Activated naive CD8-positive, alpha-beta T cell treated with anti-CD3 and anti-CD28 coated beads for 36 hours (primary cell): ENCODE measurements at places on chromosomes 7 and 10.
A peak's percentile ranks its signal among the peaks of the same experiment; 100 is the strongest.

- DNase-seq, result no peak
Measured at GRCh38 chr10:71736570-71736952, 17.0 kb upstream of the C10orf105 start.

DNA sequence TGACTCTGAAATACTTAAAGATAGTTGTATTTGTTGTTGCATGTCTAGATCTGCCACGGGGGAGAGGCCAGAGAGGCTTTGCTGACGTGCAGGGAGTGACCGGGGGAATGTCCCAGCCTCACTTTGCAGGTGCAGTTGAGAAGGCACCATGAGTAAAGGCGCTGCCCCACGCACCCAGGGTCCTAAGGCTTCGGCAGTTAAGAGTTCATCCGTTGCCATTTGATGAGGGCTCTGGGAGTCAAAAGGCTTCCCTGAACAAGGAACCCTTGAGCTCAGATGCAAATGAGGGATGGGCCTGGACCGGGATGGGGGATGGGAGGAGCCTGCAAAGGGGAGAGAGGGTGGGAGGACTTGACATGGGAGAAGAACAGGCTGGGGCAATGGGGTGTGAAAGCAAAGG, 20.4 kb downstream of the PPP2R2D start:
- no peak for DNase-seq

DNA sequence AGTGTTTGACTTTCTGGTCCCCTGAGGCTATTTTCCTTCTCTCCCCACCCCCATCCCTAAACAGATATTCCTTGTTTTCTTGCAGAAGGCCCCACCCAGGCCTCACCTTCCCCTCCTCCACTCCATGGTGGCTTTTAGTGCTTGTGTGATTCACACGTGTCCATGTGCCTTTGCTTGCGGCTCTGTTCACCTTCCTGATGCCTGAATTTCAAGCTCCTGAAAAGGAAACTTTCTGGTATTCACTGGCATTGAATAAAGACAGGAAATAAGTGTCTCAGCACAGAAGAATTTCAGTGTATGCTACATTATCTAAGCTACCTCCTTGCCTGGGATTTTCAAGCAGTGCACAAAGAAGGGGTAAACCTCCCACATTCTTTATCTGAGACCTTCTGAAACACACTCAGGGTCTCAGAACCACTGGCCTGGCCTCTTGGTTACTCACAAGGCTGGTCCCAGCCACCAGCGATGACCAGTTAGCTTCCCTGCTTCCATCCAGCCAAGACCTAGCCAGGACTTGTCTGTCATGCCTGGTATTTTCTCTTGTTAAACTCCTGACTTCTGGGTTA, 17.2 kb upstream of the UBE2H start:
- no peak for DNase-seq

GRCh38 chr10:132708441-132708840, 77.5 kb downstream of the NKX6-2 start:
- no peak for DNase-seq

GRCh38 chr7:407721-408539, 111.7 kb downstream of the PDGFA start:
- DNase-seq, result no peak

- DNase-seq, result no peak
Measured at GRCh38 chr7:18508443-18509427, 13.2 kb downstream of the HDAC9 start.

DNA sequence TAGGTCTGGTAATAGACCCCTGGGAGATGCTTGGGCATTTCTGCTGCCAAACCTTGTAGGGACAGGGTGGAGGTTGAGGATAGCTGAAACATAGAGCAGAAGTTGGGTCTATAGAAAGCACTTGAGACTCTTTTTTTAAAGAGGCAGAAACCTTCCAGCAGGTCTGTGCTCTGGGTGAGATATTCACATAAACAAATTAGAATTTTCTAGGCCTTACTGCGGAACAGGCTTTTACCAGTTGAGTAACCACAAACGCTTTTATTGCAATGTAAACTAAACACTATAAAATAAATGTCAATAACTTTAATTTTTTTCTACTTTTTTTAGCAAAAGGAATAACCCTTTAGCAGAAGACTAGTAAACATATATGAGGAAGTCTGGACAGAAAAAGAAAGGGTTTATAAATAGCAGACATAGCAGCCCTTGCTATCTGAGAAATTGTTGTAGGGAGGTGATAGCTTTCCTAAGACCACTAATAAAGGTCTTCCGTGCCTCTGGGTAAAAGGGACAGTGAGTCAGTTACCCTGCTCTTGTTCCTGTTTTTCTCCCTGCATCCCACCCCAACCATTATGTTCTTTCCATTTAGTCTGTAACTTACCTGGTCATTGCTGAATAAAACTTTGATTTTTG, 38.7 kb downstream of the CACNB2 start:
- no peak for DNase-seq

- DNase-seq, result no peak
Measured at GRCh38 chr7:24199978-24200377, 84.0 kb upstream of the NPY start.

DNA sequence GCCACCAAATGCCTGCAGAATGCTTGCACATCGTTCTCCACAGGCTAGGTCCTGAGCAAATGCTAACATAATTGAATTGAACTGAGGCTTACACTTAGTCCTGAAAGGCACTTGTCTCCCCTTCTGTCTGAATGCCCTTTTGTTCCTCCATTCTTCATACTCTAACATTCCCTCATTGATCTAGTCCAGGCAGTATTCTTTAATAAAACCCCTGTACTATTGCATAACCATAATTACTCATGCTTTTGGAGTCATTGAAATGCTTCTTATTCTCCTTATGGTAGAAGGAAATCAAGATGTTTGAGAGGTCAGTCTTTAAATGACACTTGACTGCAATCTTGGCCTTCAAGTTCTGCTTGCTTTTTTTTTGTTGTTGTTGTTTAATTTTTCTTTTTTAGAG, 7.1 kb downstream of the PI4K2A start:
- DNase-seq, result no peak

DNA sequence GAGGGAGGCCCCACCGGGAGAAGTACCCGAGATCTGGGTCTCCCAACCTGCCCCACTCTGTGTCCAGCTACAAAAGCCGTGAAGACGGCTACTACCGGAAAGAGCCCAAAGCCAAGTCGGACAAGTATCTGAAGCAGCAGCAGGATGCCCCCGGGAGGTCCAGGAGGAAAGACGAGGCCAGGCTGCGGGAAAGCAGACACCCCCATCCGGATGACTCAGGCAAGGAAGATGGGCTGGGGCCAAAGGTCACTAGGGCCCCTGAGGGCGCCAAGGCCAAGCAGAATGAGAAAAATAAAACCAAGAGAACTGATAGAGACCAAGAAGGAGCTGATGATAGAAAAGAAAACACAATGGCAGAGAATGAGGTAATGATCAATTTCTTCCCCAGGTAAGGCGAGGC, 59.1 kb upstream of the PDCD4 start:
- DNase-seq, result no peak

DNA sequence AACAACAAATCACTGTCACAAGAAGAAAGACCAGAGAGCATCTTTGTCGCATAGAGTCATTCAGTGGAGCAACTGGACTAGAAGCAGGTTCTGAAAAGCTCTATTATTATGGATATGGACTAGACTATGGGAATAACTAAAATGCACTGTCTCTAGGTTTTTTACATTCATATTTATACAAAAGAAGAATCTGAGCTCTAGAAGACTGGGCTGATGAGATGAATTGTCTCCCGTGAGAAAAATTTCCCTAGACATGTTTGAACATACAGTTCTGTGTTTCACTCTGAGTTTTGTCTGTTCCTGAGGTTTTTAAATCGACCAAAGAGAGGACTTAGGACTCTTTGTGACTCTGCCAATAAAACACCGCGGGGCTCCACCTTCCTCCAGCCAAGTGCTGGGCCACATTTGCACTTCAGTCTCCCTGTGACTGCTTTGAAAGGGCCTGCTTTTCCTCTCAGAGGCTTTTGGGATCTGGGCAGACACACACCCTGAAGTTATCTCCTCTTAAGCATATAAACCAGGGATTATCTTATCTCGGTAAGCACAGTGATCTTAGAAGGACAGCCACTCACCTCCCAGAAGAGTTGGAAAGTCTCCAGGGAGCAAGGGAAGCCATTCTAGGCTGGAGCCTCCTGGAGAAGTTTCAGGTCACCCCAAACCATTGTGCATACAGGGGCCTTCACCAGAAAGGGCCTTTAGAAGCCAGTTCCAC, 101.0 kb upstream of the JCAD start:
- no peak for DNase-seq

DNA sequence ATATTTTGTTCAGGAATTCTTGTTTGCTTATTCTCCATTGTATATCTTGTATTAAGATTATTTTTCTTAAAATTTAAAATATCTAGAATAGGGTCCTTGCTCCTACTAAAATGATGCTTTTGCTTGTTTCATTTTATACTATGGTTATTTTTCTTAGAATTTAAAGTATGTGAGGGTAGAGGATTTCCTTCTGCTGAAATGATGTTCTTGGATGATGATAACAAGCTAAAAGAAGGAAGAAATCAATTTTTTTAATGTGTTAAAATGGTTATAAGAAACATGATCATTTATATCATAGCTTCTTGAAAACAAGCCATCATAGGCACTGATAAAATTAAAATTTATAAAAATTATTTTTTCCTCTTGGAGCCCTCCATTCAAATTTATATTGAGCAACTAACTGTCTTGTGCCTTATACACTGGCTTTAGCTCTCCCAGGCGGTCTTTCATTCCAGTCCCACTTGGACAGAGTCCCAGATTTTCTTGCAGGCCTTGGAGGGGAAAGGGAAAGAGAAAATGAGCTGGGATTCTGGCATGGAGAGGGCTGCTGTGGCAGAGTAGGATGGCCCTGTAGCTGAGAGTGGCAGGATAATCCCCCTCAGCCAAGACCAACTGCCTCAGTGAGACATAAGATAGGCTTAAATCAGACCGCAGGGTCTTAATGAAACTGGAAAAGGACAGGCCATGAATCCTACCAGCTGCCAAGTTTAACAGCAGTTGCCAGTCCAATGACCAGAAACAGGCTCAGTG, 60.2 kb downstream of the DNAJB9 start:
- DNase-seq, result no peak

- DNase-seq, result no peak
Measured at GRCh38 chr10:132001238-132001972, 19.7 kb upstream of the BNIP3 start.

GRCh38 chr10:106577266-106577665, 587.2 kb downstream of the SORCS1 start:
- DNase-seq, result no peak

GRCh38 chr10:86708068-86708782, 39.9 kb downstream of the LDB3 start:
- no peak for DNase-seq

- DNase-seq, result no peak
Measured at GRCh38 chr10:116809483-116810119, 39.7 kb upstream of the ENO4 start.

DNA sequence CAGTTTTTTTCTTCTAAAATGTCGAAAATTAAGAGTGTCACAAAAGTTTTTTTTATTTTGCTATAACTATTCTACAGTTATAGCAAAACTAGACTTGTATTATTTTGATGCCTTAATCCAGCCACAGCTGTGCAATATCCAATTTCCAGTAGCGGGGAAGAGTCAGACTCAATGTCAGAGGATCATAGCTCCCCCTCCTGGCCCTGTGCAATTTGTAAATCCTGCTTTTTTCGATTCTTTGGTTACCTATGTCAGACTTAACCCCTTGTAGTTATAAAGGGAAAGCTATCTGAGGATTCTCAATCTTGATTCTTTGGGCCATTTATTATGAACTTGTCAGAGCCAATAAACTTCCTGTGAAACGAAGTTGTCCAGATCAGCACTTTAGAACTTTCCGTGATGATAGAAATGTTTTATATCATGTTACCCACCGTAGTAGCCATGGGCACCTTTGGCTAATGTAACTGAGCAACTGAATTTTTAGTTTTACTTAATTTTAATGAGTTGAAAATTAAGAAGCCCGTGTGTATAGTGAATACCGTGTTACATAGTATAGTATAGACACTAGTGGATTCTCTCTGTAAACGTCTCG, 87.7 kb upstream of the PRKCQ start:
- peak; percentile 24 for DNase-seq

DNA sequence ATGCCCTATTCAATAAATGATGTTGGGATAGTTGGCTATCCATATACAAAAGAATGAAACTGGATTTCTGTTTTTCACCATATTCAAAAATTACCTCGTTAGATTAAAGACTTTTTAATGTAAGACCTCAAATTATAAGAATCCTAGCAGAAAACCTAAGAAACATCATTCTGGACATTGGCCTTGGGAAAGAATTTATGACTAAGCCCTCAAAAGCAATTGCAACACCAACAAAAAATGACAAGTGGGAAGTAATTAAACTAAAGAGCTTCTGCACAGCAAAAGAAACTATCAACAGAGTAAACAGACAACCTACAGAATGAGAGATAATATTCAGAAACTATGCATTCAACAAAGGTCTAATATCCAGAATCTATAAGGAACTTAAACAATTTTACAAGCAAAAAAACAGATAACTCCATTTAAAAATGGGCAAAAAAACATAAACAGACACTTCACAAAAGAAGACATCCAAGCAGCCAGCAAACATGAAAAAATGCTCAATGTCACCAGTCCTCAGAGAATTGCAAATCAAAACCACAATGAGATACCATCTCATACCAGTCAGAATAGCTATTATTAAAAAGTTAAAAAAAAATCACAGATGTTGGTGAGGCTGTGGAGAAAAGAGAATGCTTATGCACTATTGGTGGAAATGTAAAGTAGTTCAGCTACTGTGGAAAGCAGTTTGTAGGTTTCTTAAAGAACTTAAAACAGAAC, 309.8 kb downstream of the AHR start:
- DNase-seq, result no peak

DNA sequence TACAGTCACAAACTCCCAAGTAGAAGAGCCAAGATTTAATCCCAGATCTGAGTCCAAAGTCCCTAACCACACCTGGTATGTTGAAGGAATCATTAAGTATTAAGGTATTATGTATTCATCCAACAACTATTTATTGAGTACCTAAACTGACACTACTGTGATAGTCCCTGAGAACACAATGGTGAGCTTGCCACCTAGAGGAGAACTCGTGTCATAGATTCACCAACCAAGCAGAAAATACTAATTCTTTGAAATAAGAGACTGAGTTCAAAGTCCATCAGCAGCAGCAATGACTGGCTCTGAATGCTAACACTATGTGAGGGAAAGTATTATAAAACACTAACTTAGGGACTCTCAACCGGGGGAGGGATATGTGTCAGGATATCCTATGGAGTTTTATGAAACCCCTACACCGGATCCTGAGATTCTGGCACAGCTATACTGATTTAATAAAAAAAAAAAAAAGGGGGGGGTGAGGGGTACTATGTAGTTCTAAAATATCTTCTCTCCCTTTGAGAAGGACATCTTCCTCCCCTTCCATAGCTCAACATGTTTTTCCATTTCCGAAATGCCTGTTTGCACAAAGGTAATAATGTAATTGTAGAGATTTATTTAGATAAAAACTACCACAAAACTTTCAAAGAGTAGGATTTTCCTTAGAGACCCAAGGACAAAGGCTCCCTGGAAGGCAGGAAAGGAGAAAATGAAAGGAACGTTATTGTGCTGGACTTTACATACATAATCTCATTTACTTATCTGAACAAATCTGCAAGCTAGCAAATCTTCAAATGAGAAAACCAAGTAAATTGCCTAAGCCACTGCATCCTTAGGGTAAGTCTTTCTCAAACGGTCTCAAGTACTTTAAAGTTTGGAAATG, 1.6 kb downstream of the NCOA4 start:
- no peak for DNase-seq
